ENCODE measurements at places on chromosomes 4 and X. TPM values are rescaled to one million over a fixed set of nuclear protein-coding genes. Genes with fewer than 3 reads are reported as not detected.

DMD gene
- total RNA-seq = 11.8 TPM

SPANXB1 gene
- not detected for total RNA-seq

OCIAD1 gene
- total RNA-seq = 86.9 TPM

MAGIX gene
- total RNA-seq = 0.72 TPM

GLOD5 gene
- not detected for total RNA-seq

PRDX4 gene
- 194 TPM for total RNA-seq

CASK gene
- total RNA-seq = 21.9 TPM

HEPH gene
- 23.5 TPM for total RNA-seq

ENOPH1 gene
- total RNA-seq = 36.0 TPM

TEX13D gene
- total RNA-seq = not detected

All from IMR-90 (cell line).